ENCODE measurements at places on chromosomes 7 and 10.

- no peak for DNase-seq
Observed at GRCh38 chr10:115118346-115118745, 25.2 kb downstream of the ATRNL1 start.

- no peak for DNase-seq
Observed at GRCh38 chr10:128879441-128880140, 587.5 kb upstream of the MGMT start.

- DNase-seq: peak; percentile 48
Observed at GRCh38 chr7:42167206-42167605, 69.8 kb downstream of the GLI3 start.

- no peak for DNase-seq
Observed at GRCh38 chr7:43647339-43647672, 64.4 kb downstream of the STK17A start.

GRCh38 chr10:74977913-74978847 is 133.3 kb upstream of the SAMD8 start:
- DNase-seq: no peak

DNA sequence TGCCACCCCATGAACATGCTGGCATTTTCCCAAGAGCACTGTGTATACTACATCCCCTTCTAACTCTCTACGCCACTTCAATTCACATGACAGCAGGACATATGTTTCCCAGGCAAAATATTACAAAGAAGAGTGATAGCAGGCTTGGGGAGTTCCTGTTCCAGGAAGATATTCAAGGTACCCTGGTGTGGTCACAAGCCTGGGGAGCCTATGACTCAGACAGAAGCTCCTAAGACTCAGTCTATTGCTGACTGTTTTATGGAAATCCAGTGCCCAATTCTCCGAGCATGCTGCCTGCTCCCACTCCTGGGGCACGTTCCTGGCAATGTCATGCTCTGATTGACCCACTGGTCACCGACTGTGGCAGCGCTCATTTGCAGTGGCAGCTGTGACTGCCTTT is 23.5 kb upstream of the ABLIM1 start:
- DNase-seq: no peak

- no peak for DNase-seq
Observed at GRCh38 chr7:132407764-132408163, 168.5 kb downstream of the PLXNA4 start.

- DNase-seq: peak; percentile 66
Observed at GRCh38 chr7:130009848-130010688, 41.1 kb downstream of the ZC3HC1 start.

DNA sequence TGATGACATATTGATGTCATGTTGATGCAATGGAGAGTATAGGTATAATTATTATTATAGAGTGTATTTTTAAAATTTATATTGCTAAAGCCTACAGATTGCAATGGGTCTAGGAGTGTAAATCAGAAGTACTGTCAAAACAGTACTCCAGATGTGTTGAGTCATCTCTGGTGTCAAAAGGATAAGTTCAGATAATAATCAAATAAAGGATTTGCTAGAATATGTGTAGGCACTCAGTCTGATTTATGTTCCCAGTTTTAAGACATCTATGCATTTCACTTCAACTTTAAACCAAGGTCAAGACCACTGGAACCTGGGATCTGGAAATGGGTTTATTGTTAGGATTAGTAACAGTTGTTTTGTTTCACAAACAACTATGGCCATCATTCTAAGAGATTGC is 342.3 kb upstream of the BMPER start:
- DNase-seq: no peak

DNA sequence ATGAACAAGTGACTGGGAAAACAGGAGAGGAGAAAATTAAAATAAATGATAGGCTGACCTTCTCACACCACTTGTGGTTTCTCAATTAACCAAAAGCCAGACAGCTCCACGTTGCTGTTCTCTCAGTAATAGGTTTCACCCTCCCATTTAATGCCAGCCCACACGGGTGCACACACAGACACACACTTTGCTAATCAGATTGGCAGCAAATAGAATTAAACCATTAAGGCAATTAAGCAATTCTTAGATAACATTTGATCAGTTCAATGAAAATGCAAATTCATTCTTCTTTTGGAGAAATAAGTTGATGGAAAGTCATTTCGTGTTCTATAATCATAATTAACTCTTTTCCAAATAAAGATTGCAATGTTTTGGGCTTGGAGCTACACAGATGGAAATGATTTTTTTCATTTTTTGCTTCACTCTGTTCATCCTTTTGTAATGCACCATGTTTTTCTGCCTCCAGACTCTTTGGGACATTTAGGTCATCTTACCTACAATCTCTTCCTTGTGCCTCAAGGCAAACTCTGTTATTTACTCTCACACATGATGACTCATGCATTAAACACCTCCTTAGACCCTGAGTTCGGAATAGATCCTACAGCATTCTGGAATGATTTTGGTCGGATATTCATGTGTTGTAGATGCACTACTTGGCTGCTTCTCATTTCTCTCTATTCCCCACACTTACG is 700.7 kb downstream of the AUTS2 start:
- DNase-seq: peak; percentile 16

DNA sequence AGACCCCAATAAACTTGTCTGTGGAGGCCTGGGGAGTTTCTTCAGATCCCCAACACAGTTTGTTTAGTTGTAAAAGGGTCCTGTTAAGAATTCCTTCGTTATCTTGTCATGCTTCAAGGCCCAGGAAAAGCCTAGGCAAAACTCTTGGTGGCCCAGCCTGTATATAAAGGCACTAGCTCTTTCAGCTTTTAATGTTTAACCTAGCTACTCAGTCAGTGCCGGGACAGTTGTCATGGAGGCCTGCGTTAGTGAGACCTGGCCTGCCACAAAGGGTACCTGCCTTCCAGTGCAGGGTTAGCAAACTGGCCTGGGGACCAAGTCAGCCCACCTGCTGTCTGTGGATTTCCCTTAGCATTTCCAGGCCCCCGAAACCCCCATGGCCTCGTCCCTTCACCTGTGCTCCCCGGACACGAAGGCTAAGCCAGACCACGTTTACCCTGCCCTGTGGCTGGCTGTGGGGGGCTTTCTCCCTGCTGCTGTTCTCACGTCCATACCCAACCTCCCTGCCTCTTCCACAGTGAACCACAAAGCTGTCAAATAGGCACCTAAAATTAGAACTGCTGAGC is 96.9 kb upstream of the PPP2R2D start:
- DNase-seq: no peak

GRCh38 chr7:69599955-69600709 is 1.9 kb downstream of the AUTS2 start:
- peak; percentile 57 for DNase-seq

DNA sequence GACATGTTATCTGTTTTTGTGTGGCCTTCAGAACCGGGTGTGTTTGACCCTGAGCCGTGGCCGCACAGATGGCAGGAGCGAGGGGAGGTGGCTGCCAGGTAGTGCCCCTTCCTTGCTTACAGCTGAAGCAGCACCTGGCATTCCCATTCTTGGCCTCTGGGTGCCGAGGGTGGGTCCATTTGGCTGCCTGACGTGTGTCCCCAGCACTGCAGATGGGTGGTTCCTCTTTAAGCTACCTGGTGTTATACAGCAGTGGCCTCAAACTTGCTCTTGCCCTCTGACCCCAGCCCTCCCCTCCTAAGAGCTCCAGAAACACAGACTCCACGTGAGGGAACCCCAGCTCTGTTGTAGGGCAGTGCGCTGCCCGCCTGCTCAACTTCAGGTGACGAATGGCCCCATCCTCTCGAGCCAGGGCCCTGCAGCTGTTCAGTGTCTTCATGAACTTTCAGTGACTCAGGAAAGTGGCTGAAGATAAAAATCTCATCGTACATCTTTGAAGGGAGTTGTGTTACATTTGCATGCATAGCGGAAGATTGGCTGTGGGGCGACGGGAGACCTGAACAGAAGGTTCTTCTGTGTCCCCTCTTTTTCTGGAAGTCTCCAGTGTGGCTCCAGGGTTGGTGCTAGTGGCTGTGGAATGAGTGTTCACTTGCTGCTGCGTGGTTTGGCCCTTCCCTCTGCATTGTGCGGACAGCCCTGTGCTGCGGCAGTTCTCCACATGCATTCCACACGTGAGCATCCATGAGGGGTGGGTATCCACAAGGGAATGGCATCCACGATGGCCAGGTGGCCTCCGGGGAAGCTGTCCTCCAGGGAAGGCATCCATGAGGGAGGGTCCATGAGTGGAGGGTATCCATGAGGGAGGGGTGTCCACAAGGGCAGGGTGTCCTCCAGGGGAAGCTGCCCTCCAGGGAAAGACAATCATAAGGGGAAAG is 91.6 kb downstream of the INPP5A start:
- DNase-seq: no peak

GRCh38 chr10:102644646-102645387 is 538 bp downstream of the TRIM8 start:
- peak; percentile 96 for DNase-seq

DNA sequence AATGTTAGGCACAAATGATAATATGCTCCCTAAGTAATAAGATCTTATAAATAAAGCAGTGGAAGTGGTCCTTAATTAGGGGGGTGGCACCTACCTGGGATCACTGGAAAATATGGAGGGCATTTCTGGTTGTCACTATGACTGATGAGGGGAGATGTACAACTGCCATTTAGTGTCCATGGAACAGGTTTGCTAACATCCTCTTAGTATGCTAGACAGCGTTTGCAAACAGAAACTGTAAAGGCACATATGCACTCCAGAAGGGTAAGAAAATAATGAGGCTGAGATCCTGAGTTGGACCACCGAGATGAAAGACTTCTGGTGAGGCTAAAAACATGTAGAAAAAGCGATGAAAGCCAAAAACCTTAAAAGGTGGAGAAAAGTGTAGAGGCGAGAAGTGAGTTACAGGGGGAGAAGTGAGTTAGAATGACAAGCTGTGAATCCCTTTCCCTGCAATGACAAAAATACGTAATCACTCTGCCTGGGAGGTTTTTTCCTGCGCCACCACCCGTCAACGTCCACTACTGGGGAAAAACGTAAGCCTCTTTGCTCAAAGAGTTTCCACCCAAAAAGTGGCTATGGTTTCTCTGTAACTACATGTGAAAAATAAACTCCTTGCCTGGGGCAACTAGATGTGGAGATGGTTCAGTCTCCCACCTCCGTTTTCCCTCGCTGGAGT is 767 bp downstream of the KRIT1 start:
- DNase-seq: peak; percentile 62

DNA sequence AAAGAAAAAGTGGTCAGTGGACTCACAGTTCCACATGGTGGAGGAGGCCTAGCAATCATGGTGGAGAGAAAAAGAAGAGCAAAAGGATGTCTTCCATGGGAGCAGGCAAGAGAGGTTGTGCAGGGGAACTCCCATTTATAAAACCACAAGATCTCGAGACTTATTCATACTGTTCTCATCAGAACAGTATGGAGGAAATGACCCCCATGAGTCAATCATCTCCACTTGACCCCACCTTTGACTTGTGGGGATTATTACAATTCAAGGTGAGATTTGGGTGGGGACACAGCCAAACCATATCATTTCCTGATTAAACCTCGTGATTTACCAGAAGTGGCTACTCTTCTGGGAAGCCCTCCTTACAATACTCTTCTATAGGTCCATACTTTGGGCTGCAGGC is 160.1 kb downstream of the SORCS1 start:
- DNase-seq: no peak

DNA sequence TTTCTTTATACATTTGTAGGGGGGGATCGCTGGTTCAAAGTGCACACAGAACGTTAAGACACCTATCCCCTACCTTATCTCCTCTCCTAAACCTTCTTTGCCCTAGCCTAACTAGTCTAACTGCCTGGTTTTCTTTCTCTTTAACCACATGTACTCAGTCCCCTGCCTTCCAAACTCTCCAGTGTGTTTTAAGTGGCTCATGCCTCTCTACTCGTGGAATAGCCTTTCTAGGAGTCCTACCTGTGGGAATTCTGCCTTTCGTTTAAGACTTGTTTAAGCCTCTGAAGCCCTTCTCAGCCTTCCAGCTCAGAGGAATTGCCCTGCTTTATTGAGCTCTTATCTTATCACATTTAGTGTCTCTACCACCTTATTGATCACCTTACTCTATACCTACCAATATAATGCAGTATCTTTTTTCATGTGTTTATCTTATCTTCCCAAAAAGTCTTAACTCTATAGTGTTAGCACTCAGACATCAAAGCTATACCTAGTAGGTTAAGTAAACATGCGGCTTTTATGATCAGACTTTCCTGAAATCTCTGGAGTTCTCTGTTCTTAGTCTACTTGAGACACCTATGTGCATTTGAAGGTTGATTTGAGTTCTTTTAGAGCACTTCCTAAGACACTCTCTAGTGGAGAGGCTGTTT is 50.7 kb downstream of the ARID5B start:
- no peak for DNase-seq

DNA sequence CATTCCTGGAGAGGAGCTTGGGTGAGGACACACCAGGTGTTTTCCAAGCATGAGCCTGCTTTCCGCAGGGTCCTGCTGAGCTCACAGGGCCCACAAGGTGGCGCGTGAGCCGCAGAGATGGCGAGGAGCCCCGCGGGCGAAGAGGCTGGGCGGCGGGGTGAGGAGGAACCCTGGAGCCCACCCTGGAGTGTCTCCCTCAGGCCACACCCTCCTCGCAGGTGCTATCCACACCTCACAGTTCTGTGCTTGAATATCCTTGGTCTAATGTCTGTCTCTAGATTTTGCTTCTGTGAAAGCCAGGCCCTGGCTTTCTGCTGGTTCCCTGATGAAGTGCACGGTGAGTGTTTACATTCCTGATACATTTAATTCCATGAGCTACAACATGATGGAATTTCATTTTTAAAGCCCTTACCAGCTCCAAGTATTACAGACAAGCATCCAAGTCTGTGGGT is 433.6 kb downstream of the ACTR3B start:
- DNase-seq: peak; percentile 64

GRCh38 chr7:117110480-117111315 is 157.4 kb downstream of the ST7 start:
- DNase-seq: no peak

DNA sequence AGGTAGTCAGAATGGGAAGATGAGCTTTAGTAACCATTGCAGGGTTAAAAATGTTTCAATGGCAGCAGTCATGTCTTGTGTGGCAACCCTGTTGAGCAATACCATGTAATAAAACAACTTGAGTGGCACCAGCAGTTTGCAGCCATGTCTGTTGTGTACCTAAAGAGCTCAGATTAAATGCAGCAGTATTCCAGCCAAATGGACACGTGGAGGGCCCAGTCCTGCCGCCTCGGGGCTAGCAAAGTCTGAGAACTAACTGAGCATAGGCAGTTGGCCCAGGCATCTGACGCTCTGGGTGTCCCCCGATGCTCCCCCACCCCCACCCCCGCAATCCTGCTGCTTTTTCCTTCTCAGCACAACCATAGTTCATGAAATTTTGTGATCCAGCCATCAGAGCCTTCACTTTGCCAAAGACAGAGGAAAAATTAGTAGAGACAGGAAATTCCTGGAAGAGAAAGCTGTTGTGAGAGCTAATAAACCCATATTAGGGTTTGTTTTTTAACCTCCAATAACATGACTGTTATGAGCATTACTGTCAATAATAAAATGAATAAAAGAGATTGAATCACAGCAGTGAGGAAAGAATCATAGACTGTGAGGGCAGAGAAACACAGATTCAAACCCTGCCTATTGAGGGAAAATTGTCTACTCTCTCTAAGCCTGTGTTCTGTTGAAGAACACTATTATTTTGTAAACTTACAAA is 220.6 kb upstream of the RHOBTB1 start:
- peak; percentile 24 for DNase-seq

Measured in DMS53 (cell line).